ENCODE measurements at places on chromosomes 5 and 9.

DNA sequence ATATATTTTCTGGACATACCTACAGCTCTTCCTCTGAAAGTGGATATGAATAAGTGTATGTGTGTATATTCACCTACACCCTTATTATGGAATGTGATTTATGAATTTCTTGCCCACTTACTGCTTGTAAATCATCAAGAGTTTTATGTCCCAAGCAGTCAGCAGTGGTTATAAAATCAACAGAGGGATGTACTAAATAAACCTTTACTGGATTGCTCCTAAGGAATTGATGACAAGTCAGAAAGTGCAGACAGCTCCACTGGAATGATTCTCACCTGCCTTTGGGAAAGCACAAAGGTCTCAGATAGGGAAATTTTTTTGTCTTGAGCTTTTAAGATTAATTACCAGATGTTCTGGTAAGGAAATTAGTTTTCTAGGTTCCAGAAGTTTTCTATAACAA lies 9.3 kb downstream of the TMEM174 start:
- DNase-seq = no peak

DNA sequence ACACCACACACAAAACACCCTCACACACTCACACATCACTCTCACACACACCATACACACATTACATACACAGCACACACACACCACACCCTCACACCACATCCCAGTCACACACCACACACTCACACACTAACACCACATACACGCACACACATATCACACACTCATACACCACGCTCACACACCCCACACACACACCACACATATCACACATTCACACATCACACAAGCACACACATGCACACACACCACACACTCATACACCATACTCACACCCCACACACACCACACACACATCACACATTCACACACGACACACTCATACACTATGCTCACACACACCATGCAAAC lies 543 bp upstream of the UBE2QL1 start:
- no peak for DNase-seq

- no peak for DNase-seq
These were observed 770.0 kb upstream of the CDH10 start for GRCh38 chr5:25414742-25415141.

- no peak for DNase-seq
These were observed 570.3 kb downstream of the EBF1 start for GRCh38 chr5:158529454-158529853.

- DNase-seq = no peak
These were observed 11.6 kb upstream of the PAPPA start for GRCh38 chr9:116141864-116142561.

- DNase-seq = no peak
These were observed 196 bp upstream of the GRM6 start for GRCh38 chr5:178995341-178995690.

- no peak for DNase-seq
These were observed 621 bp downstream of the PCDHGA11 start for GRCh38 chr5:141421489-141421855.

DNA sequence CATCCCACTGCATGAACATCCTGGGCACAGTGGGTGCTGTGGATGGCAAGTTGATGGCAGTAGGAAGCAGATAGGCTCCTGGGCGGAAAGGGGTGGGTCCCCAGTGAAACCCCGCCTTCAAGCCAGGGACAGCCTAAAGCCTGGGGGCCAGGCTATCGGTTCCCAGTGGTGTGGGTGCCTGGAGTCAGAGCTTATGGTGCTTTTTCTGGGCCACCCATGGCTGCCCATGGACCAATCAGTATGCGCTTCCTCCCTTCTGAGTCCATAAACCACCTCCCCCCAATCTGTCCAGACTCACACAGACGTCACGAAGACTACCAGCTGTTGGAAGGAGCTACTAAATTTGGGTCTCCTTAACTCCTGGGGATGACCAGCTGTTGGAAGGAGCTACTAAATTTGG lies 17.5 kb upstream of the ECPAS start:
- no peak for DNase-seq

- no peak for DNase-seq
These were observed 134.5 kb downstream of the MTX3 start for GRCh38 chr5:79856456-79857055.

All from SW 1271 (cell line).